Activated CD8-positive, alpha-beta memory T cell treated with anti-CD3 and anti-CD28 coated beads for 1 hour (primary cell): ENCODE measurements at places on chromosomes 1 and 21.

DNA sequence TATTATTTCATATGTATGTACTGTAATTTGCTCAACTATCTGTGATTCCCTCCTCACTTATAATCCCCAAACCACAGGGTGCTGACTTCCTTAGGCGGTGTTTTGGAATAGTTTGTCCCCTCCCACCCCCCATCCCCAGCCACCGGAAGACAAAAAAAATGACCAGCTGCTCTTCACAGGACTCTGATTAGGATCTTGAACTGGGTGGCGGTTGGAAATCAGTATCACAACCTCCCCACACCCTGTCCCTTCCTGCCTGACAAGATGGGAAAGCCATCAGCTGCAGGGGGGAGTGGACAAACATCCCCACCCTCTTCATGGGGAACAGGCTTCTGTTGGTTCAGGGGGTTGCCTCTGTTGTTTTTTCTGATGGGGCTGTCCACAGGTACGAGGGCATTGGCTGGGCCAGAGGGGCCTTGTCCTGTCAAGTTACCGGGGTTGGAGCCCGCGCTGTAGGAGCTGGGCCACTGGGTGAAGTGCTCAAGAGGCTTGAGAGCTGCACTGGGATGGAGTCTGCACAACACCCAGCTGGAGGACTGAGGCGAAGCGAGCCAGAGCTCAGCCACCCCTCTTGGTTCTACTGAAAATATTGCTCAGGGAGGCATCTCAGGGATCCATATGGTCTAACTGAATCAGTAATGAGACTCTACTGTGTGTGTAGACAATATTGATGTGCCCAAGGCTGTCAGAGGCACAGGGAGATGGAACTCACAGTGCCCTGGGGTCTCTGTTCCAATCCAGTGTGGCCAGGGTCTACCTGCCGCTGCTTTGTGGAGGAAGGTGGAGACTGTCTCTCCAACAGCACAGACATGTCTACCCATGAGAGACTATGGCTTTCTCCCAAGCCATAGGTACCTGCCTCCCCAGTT, 28.2 kb downstream of the NAV1 start:
- no peak for DNase-seq

DNA sequence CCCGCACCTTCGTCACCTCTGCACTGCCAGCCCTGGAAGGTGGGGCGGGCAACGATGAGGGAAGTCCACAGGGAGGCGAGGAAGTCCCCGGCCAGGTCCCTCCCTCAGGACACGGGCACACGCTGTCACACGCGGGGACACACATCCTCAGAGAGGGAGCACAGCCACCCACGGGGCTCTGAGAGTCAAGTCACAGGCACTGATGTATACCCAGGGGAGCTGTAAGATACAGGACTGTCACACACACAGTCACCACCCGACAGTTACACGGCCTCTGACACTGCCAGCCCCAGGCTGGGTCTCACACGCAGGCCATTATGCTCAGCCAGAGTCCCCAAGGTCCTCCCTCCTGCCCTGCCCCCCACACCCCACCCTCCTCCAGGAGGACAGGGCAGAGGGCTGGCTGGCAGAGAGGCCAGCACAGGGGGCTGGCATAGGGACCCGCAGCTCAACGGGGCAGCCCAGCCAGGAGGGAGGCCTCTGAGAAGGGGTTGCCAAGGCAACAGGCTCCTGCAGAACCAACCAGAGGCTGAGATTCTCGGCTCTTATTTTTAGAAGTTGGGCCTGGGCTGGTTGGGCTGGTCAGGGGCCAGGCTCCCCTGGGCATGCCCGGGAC, 17.7 kb upstream of the ADGRB2 start:
- DNase-seq, result no peak

- no peak for DNase-seq
Measured at GRCh38 chr1:92886886-92887419, 55.1 kb downstream of the RPL5 start.

GRCh38 chr1:228510803-228511413, 23.7 kb downstream of the RNF187 start:
- DNase-seq, result no peak

DNA sequence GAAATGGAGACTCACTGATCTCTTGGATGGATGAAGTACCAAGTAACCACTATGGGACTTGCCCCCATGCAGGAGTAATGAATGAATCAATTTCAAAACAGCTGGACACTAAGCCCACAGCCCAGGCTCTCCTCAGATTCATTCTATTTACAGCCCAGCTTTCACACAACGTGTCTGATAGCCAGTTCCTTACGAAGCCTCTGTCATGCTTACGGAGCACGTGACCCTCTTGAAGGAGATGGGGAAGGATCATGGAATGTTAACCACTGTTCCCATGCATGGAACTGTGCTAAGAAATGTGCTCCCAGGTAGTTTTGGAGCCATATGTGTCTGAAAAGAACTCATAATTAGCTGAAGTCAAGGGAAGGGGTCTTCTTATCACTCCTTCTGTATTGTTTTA, 124.1 kb downstream of the KIF26B start:
- DNase-seq, result no peak

DNA sequence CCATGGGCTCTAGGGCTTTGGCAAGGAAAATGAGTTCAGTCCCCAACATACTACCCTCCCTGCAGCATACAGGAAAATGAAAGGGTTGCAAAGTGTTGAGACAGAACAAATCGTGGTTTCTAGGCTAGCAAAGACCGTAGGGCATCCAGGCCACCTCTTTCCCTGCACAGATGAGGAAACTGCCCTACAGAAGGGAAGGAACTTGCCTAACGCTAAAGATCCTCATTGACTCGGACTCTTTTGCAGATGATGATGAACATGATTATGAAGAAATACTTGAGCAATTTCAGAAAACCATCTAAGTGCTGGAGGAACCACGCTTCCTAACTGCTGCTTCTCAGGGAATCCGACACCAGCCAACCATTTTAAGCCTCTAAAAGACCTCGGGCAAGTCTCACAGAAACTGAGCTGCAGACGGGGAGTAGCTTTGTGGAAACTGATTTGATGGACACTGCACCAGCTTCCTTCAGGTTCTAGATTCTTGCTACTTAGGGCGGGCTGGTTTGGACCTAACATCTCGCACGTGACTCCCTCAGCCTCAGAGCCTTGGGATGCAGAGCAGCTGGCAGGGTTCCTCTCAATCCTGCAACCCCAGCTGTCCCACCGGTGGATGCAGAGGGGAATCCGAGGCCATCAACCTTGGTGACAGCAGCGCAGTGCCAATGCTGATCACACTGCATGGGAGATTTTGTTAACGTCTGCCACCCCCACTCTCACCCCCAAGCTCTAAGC, 13.4 kb downstream of the THEMIS2 start:
- no peak for DNase-seq

DNA sequence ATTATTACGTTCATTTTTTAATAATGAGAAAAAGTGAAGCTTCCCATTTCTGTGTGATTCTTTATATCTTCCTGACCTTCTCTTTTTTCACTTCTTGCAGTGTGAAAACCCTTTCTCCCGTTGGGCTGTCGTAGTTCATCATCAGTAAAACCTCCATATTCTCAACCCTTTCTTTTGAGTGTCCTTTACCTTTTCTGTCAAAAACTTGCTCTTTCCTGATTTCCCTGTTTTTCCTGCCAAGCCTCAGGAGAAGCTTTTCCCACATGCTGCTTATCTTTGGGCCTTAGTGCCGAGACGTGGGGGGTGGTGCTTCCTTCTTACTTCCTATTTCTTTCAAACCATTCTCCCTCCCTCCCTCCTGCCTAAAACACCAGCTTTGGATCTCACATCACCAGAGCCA, 46.1 kb downstream of the UCK2 start:
- no peak for DNase-seq

DNA sequence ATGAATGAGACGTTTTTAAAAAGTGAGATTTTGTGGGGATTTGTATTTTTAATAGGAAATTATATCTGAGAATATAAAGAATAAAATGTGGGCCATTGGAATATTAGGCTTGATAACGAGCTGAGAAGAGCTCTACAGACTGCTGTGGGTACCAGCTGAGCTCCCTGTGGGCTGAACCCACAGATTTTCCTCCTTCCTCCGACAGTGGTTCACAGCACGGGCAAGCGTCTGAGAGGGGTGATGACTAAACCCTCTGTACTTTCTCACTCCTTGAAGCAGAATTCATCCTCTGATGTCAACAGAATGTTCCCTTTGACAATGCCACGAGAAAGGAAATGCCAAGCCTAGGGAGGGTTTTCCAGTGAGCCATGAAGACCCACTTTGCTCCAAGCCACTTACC, 102.7 kb upstream of the AJAP1 start:
- no peak for DNase-seq

DNA sequence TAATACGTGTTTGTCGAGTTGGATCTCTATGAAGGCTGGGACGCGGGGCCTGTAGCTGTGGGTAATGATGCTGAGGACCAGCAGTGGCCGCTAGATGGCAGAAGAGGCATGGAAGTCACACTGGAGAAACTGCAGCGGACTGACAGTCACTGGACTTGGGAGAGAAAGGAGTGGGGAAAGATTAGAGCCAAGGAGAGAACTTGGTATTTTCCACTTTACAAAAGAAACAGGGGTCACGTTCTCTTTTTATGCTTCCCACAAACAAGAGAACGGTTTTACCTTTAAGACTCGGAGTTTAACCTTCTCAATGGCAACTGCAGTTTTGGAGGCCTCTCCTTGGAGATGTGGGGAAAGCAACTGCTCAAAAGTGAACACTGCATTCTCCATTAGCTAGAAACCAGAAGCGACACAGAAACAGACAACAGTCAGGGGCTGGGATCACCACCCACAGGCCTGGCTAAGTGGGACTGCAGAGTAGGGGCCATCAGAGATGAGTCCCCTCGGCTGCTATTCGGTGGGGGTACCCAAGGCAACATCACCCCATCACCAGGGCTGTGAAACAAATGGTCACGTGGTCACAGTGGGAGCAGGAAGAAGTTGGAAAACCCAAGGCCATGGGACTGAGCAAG, 51.1 kb upstream of the EDEM3 start:
- peak; percentile 65 for DNase-seq

DNA sequence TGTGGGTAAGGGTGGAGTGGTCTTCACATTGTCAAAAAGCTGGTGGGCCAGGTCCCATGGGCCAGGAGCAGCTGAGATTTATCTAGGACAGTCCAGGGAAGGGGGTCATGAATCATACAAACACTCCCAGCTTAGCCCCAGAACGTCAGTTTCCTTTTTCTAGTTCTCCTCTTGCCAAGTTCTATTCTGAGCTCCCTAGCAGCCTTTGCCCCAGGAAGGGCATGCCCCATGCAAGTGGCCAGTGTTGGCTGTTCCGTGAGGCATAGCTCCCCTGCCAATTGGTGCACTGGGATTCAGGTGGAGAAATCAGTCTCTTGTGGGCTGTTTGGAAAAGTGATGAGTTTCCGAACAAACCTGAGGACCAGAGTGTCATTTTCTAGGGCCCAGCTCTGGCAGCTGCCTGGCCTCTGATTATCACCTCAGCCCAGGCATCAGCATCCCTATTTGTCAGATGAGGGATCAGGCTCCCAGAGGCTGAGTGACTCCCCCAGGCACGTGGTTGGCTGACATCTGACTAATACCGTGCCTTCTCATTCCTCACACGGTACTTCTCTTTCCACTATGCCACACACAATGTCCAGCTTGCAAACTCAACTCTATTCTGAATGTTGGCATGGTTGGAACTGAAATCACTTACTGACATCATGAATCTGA, 14.2 kb upstream of the MYOM3 start:
- no peak for DNase-seq

DNA sequence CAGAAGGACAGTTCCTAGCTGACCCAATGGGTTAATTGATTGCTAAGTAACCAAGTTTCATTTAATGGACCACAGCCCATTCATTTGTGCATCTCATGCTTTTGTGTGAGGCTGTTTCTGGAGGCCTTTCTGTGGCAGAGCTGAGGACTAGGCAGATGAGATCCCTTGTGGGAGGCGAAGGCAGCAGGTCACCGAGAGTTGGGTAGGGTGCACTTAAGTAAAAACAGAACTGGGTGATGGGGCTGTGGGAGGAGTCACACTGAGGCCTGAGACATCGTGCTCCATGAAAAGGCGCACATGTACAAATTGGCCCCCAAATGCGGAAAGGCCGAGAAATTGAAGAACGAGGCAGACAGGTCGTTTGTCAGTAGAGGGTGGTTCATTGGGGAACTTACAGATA, 60.9 kb downstream of the S100B start:
- DNase-seq, result no peak

DNA sequence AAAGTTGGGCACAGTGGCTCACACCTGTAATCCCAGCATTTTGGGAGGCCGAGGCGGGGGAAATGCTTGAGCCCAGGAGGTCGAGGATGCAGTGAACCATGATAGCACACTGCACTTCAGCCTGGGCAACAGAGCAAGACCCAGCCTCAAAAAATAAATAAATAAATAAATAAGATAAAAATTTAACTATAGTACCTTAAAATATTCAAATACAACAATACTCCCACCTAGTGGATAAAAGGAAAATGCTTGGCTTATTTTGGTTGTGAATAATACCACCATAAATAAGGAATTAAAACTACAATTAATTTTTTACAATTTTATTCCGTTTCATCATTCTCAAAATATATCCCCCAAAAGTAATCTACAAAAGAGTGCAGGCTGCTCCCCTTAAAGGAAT, 8.1 kb downstream of the PSMG1 start:
- no peak for DNase-seq

GRCh38 chr21:16388911-16389560, 659.3 kb downstream of the USP25 start:
- DNase-seq, result no peak

- DNase-seq, result no peak
Measured at GRCh38 chr1:189597083-189597482, 880.6 kb downstream of the BRINP3 start.

GRCh38 chr1:35924838-35925237, 6.1 kb upstream of the AGO3 start:
- no peak for DNase-seq

DNA sequence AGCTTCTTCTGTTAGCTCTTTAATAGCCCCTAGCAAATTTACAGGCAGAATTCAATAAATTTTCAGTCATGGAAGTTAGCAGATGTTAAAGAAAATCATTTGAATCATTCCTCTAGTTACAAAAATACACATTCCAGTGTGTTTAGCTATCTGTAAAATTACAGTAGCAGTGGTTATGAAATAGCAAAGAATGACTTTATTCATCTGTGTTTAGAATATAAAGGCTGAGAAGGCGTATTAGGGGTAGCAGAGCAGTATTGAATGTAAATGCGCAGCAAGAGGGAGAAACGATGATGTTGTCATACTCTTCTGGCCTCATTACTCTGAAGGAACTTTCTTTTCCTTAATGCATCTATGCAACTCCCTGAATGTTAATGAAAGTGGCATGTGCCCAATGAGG, 106.2 kb upstream of the CYYR1 start:
- DNase-seq, result no peak
